Activated CD8-positive, alpha-beta memory T cell treated with anti-CD3 and anti-CD28 coated beads, Interleukin-2, amount 10 ng/mL, durations not matched to agents 7 days and 5 days (primary cell): ENCODE measurements at places on chromosomes 6 and 20. TPM values are rescaled to one million over a fixed set of nuclear protein-coding genes. Genes with fewer than 3 reads are reported as not detected.

Gene C6orf15
- not detected for total RNA-seq

Gene MLIP
- total RNA-seq: not detected

Gene PACRG
- total RNA-seq: not detected

DNA sequence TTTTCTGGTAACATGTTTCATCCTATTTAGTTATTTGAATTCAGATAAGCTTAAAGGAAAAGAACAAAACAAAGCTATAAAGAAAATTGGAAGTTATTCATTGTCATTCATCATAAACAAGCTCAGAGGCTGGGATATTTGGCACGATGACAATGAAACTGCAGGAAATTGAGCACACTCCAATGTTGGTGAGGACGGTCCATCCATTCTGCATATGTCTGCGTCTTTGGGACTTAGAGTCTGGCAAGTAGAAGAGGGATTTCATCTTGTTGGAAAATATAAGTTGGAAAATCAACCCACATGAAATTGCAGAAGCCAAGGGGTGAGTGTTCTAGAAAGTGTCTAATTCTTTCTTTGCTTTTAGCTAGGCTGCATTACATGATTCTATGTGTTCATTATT lies 78.4 kb downstream of the HDGFL1 start:
- DNase-seq: no peak
